Activated T-helper 1 cell treated with anti-CD3 and anti-CD28 coated beads, Interleukin-2, amount 50 U/mL, for 16 hours (primary cell): ENCODE measurements at places on chromosomes 6 and 20.

DNA sequence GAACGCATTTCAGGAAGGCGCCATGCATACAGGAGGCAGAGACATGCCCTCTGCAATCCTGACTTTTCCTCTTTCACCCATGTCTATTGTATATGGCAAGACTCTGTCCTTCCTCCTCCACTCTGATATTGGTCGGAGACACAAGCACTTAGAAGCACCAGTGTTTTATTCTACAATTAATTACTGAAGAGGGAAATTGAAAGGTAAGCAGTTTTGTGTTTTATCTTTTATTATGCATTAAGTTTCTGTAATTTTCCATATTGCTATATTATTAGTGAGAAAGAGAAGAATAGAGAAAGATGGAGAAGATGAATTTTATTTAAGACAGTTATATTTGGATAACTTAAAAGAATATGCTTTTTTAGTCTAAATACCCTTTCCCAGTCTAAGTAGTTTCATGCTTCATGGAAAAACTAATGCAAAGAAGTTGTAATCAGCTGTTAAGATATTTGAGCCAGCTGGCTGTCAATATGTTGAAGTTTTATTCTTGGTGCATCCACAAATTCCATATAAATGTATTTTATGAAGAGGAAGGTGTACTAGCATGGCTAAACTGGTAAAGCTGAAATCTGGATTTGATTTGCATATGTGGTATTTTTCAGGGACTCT lies 13.6 kb downstream of the ARID1B start:
- no peak for DNase-seq

- DNase-seq = no peak
Measured at GRCh38 chr6:128966934-128967333, 84.0 kb downstream of the LAMA2 start.

DNA sequence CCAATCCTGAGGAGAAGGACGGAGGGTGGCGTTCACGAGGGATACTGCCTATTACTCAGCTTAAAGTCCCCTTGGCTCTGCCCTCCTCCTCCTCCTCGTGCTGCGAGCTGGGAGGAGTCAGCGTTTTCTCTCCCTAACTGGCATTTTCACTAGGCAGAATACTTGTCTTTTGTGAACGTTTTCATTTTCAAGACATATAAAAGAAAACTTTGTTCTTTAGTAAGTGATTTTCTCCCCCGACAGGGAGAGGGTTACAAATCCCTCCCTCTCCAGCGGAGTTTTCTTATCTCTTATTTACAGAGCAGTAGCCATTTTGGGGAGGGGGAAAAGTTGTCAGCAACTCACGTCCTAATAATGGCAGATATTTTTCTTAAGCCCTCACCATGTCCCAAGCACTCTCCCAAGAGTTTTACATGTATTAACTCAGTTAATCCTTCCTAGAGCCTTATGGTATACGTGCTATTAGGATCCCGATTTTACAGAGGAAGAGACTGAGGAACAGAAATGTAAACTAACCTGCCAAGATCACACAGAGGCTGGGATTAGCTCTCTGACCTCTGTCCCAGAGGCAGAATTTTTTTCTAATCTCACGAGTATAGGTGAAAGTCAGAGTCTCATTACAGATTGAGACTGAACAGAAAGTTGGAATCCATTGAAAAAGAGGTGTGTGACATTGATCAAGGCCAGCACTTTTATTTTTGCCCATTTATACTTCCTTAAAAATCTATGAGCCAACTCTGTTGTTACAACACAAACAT lies 30.0 kb upstream of the ZNF217 start:
- peak; percentile 14 for DNase-seq

DNA sequence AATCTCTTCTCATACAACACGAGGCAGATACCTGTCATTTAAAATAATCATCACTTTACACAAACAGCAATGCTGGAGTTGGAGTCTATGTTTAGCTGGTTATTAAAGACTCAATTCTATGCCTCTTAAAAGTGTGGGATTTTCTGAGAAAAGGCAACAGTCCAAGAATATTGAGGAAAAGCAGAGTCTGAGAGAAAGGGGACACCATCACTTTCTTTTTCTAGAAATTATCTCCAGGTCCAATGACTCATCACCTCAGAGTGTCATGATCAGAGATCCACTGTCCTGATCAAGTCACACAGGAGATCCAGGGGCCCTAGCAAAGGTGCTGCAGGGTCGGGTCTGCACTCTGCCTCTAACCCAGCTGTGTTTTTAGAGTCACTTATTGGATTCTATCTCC lies 8.0 kb downstream of the CYP24A1 start:
- DNase-seq = no peak

- DNase-seq = no peak
Measured at GRCh38 chr20:39607141-39607540, 645.0 kb downstream of the DHX35 start.

DNA sequence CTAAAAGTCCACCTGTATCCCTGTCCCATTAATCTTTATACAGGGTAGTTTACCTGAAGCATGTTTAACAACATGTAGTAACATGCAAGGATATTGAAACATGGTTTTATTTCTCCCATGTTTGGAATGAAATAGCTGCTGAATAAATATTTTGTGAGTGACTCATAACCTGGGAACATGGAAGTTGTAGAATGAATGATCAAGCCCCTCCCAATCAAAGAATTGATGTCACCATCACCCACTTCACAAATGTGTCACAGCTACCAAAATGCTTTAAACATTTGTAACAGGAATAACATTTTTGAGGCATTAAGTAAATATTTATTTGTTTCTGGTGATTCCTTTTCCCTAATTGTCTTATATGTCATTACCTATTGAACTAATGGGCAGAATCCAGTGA lies 58.9 kb upstream of the TNFAIP3 start:
- DNase-seq = no peak

DNA sequence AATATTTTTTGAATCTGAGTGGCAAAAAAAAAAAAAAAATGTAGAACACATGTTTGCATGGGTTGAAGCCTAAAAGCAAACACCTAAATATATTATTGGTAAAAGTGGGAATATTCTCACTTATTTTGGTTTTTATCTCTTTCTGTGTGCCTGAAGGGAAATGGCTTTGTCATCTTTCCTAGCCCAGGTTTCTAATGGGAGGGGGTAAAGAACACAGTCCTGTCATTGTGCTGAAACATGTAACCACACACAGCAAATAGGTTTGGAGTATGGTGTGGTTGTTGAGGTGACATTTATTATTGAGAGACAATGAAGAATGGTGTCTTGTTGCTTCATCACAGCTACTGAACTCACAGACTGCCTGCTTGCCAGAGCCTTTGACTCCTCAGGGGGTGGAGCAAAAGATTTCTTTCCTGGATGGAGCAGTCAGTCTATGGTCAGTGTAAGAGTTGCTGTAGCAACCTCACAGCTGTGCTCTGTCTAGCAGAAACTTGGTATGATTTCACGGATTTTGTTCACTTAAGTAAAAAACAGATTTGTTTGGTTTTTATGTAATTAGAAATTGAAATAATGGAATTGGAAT lies 70.2 kb downstream of the CEP57L1 start:
- no peak for DNase-seq

GRCh38 chr20:37042986-37043972 lies 52.5 kb downstream of the RBL1 start:
- DNase-seq = no peak

DNA sequence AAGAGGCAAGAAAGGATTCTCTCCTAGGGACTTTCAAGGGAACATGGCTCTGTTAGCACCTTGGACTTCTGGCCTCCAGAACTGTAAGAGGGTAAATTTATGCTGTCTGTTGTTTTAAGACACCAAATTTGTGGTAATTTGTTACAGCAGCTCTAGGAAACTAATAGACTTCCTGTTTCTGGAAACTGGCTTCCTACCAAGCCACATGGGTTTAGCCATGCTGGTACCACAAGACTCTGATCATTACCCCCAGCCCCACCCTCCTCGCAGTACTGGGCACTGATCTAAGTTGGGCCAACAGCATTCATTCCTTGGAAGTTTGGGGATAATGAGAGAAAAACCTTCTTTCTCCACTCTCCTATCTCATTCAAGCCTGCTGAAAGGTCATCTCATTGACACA lies 109.5 kb upstream of the SMLR1 start:
- no peak for DNase-seq

GRCh38 chr6:42420741-42421140 lies 31.0 kb downstream of the TRERF1 start:
- DNase-seq = no peak

DNA sequence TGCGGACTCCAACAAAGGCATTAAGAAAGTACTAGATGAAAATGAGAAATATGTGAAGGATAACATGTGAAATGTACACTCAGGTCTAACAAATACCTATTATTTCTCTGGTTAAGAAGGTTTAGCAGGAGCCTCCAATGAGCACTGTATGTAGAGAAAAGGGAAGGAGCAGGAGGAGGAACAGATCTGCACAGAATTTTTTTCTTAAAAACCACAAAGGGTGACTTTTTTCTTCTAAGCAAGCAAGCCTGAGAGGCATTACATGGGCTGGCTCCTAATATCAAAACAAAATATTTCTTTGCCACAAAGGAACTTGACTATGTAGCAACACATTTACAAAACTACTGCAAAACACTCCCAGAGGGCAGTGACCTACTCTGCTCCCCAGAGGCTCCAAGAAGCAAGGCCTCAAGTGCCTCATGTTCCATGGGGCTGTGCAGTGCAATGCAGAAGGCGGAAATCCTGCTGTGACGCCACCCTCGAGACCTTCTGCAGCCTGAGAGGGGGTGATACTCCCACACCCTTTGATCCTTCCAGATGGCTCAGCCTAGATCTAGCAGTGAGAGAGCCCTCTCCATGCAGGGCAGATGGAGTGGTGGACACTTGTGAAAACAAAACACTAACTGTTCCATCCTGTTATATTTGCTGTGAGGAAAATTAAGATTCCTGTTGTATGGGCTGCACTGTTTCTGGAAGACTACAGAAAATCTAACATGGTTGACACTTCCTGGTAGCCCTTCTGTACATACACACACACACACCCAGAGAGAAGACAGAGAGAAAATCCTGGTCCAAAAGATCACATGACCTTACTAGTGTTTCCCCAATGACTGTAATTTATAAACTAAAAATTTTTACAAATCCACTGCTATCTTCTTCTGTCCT lies 36.0 kb upstream of the SMIM29 start:
- no peak for DNase-seq
